AML-193 (cell line): ENCODE measurements at places on chromosomes 4 and X.

GRCh38 chr4:134610172-134610571, 408.6 kb upstream of the PABPC4L start:
- no peak for DNase-seq

DNA sequence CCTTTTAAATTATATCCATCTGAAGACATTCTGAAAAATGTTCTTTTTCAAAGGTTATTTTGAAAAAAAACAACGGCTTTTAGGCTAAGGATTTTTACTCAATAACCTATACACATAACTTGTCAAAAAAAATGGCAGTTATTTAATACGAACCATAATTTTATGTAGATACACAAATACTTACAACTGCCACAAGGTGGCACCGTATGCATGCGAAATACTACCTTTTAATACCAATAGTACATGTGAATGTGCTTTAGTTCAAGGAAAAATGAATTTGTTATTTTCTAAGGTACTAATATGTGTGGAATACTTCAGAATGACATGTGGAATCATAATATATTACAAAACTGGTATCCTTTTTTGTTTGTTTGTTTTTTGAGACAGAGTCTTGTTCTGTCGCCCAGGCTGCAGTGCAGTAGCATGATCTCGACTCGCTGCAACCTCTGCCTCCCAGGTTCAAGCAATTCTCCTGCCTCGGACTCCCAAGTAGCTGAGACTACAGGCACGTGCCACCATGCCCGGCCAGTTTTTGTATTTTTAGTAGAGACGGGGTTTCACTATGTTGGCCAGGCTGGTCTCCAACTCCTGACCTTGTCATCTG, 4.6 kb upstream of the MAD2L1 start:
- DNase-seq = peak; percentile 56

DNA sequence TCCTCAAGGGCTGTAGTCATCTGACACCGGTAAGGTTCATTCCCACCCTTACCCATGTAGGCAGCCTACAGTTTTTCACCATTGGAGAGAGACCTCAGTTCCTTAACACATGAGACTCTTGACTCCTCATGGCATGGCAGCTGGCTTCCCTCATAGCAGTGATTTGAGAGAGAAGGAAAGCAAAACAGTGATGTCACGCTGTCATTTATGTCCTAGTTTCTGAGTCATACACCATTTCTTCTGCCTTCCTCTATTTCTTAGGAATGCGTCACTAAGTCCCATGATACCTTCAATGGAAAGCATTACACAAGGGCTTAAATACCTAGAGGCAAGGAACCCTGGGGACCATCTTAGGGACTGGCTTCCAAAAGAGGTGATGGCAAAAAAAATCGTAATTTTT, 226.1 kb downstream of the SPCS3 start:
- DNase-seq = no peak

GRCh38 chr4:151712777-151713176, 48.0 kb downstream of the GATB start:
- DNase-seq = no peak

- DNase-seq = no peak
Measured at GRCh38 chrX:130680164-130681035, 222.6 kb downstream of the ENOX2 start.

- no peak for DNase-seq
Measured at GRCh38 chr4:111905511-111905910, 239.7 kb upstream of the FAM241A start.

- no peak for DNase-seq
Measured at GRCh38 chrX:139327355-139327754, 203.2 kb upstream of the F9 start.

DNA sequence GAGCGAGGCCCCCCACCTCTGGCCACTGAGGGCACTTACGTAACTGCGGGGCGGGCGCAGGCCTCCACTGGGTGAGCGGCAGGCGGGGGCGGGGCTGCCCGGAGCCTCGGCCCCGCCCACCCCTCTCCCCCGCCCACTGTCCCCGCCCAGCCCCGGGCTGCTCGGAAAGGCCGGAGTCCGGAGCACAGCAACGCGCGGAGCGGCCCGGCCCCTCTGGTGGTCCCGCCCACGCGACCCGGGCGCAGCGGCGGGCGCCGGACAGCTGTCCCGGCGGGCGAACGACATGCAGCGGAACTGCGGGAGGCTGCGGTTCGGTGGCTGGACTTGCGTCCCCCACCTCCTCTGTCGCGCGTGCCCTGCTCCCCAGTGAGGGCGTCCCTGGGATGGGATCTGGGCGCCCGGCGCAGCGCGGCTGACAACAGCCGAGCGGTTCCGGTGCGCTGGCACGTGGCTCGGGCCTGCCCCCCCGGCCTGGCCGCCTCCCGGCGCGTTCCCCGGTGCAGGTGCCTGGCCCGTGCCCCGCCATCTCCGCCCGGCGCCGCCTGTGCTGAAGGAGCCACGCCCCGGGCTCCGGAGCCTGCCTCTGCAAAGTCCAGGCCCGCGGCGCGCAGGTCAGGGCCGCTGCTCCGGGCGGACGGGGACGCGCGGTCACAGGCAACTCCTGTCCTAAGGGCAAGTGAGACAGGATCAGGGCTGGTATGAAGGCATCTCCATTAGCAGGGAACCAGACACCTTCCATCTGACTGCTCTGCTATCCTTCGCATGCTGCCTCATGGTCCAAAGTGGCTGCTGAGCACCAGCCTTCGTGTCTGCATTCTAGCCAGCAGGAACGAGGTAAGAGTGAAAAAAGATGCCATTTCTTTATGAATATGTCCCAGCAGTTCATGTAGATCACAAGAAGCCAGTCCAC, 21.8 kb upstream of the JAKMIP1 start:
- no peak for DNase-seq

DNA sequence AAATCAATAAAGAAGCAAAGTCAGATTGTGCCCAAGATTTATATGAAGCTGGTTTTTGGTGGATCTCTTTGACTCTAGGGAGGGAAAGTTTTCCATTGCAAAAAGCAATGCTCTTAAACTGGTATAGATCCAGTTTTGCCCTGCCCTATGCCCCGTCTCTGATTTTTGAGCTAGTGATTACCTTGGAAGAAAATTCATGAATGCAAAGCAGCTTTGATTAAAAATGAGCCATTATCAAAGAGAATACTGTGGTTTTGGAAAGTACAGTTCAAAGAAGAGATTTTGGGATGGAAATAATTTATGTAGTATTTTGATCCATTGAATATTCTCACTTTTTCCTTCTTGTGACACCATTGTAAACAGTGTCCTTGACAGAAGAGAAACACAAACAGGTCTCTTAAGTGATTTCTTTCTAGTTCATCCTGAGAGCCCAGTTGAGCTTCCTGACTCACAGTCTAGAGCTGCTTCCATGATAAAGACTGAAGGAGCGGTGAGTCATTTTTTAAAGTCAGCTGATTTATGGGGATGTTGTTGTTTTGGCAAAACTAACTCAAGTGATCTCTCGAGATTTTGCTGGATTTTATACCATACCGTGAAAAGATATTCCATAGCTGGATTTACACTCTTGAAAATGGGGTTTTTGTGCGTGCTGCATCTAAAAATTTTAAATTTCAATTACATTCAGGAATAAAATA, 76.7 kb downstream of the AFF1 start:
- DNase-seq = no peak

- DNase-seq = no peak
Measured at GRCh38 chrX:67563469-67564448, 19.9 kb downstream of the AR start.

GRCh38 chr4:183318656-183319055, 1.4 kb downstream of the CLDN22 start:
- no peak for DNase-seq

- DNase-seq = no peak
Measured at GRCh38 chrX:121298499-121298898, 251.1 kb downstream of the GLUD2 start.

DNA sequence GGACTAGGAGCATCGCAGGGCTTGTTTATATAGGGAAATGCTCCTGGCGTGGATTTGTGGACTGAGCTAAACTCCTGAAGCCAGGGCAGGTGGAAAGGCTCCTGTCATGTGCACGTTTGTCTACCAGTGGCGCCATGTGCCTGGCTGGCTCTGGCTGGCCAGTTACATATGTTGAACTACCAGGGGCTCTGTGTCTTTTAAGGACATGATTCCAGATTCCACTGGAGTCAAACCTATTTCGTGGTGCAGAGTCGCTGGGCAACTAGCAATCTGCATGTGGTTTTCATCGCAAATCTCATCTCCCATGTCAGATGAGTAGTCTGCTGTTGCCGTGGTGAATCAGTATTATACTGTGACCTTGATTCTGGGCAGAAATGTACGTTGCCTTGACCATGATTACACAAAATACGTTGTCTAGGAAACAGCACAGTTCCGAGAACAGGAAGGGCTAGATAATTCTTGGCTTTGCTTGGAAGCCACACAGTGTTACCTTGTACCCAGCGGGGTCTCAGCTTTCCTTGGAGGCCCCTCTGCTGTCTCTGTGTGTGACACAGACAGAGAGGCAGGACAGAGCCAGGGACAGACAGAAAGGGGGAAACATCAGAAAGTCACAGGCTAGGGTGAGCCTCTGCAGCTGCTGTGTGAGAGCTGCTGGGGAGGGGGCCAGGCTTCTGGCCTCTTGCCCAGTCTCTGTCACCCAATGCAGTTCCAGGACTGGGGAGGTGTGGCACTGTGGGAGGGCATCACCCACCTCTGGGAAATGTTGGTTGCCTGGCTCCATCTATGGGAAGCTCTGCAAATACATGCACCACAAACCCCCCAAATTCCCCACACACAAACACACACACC, 19.2 kb downstream of the PNMA6E start:
- DNase-seq = peak; percentile 32

GRCh38 chr4:101355767-101356702, 8.7 kb upstream of the PPP3CA start:
- DNase-seq = no peak

GRCh38 chr4:48369771-48370170, 28.4 kb downstream of the SLAIN2 start:
- DNase-seq = no peak

- no peak for DNase-seq
Measured at GRCh38 chr4:150167054-150167453, 88.8 kb downstream of the DCLK2 start.

DNA sequence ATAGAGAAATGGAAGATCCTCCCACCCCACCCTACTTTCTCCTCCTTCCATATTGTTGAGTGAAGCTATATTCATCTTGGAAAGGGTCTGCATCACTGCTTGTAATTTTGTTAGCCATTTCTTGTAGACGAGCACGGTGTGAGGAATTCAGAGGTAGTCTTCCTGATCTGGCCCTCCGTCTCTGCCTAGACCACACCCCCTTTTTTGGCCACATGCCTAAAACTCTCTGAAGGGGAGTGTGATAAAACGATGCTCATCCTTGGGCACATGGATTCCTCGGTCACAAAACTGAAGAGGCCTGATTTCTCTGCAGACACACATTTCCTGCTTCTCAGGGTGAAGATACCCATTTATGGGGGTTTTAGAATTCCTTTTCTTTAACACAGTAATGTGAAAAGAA, 182.8 kb downstream of the LARP7 start:
- DNase-seq = no peak

DNA sequence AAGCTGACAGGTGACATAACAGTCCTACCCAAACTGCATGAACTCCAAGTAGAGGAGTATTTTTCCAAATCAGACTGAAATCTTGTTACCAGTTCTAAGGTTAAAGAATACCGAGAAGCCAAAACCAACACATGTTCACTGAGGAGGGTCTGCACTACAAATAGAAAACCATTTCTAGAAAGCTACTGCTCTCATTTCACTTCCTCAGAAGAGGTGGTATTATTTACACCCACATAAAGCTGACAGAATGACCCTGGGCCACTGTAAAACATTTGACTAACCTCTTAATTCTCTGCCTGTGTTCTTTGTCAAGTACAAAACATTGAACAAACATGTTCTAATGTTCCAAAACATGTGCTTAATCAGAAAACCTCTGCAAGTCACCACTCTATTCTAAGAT, 95.8 kb downstream of the IQCM start:
- no peak for DNase-seq

DNA sequence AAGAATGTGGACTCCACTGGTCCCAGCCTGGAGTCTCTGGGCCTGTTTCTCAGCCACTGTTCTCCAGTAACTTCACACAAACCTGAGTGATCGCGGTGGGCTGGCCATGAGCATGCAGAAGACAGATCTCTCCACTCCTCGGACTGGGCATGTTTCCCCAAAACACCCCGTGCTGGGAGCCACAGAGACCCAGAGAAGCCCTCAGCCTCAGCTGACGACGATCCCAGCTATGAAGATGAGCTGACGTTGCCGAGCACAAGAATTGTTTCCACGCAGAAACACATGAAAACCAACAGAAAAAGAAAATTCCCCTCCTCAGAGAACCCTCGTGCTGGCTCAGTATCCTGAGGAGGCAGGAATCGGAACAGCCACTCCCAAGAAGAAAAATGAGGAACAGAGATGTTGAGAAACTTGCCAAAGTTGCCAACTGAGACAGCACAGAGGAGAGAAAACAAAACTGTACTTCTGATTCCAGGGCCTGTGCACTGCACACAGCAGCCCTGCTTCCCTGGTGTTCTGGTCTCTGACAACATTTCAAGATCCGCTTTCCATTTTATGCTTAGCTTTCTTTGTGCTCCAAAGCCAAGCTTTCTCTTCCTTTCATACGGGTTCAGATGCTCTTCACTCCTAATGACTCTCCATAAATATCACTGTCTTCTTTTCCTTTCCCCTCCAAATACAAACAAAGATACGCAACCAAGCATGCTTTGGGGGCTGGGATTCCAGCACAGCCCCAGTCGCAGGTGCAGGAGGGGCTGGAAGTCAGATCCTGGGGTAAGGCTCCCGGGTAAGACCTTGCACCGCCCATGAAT, 81.4 kb downstream of the IRF2 start:
- DNase-seq = no peak

- no peak for DNase-seq
Measured at GRCh38 chrX:41616935-41617334, 71.8 kb upstream of the GPR34 start.

- DNase-seq = no peak
Measured at GRCh38 chrX:118347131-118347530, 1.2 kb downstream of the WDR44 start.

DNA sequence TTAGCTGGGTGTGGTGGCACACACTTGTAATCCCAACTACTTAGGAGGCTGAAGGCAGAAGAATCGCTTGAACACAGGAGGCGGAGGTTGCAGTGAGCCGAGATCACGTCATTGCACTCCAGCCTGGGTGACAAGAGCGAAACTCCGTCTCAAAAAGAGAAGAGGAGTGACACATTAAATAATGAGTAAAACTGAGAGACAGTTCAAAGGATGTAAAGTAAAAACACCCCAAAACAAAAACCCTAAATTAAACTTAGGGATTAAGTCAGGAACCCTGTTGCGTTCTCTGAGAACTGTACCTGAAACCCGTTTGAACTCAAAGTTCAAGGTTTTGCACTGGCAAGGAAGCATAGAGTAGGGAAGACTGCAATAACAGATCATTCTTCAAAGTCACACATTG, 141.7 kb downstream of the BRWD3 start:
- no peak for DNase-seq

- DNase-seq = no peak
Measured at GRCh38 chr4:57501720-57502119, 391.5 kb upstream of the IGFBP7 start.
